Hematopoietic multipotent progenitor cell treated with erythropoietin and hydrocortisone succinate and interleukin-3 and kit ligand, for 6 days (in vitro differentiated cells): ENCODE measurements at places on chromosomes 13 and 19.

- DNase-seq, result no peak
Observed at GRCh38 chr13:29396446-29396845, 199.0 kb downstream of the SLC7A1 start.

DNA sequence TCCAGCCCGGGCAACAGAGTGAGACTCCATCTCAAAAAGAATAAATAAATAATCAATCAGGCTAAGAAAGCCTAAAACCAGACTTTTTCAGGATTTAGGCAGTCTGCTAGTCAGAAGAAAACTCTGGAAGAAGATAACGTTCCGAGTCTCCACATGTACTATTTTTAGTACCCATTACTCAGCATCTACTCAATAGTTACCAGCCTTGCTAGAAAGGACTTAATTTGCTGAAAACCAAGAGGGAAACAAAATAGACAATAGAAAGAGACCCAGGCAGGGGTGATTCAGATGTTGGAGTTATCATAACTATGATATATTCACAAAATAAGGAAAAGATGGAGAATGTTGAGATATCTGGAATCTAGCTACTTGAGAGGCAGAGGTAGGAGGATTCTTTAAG is 3.6 kb upstream of the LIN7B start:
- DNase-seq, result no peak

GRCh38 chr19:30690935-30691818 is 319.0 kb downstream of the ZNF536 start:
- DNase-seq, result no peak

DNA sequence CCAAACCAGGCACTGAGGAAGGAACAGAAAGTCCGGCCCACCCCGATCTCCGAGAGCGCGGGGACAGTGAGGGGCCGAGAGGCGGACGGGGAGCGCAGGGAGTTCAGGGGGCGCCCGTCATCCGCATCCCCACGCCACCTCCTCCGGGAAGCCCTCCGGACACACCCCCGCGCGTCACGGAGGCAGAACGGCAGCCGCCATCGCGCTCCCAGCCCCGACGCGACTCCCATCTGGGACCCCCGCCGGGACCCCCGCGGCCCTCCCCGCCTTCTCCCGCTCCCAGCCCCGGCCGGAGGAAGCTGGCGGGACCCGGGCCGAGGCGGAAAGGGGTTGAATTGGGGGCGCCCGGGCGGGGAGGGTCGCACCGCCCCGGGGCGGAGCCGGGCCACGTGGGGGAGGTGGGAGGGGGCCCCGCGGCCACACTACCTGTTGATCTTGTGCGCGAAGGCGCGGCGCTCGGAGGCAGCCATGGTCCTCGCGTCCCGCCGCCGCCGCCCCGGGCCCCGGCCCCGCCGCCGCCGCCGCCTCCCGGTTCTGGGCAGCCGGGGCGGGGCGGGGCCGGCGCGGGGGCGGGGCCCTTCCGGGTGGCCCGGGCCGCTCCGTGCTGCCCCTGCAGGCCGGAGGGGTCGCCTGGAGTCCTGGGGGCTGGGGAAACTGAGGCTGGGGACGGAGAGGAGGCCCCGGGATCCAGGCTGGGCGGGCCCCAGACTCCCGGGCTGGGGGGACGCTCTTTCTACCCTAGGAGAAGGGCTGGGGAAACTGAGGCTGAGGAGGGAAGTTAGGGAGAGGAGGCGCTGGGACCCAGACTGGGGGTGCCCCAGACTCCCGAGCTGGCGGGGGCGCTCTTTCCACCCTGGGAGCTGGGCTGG is at the start of gene DOCK6:
TSS of gene DOCK6 (minus strand) at position 554 of the 869 bp plus-strand sequence. CDS start at position 470, 84 bp downstream.
- peak; percentile 32 for DNase-seq

GRCh38 chr19:13163609-13164342 is 13.6 kb downstream of the IER2 start:
- DNase-seq, result peak; percentile 79

DNA sequence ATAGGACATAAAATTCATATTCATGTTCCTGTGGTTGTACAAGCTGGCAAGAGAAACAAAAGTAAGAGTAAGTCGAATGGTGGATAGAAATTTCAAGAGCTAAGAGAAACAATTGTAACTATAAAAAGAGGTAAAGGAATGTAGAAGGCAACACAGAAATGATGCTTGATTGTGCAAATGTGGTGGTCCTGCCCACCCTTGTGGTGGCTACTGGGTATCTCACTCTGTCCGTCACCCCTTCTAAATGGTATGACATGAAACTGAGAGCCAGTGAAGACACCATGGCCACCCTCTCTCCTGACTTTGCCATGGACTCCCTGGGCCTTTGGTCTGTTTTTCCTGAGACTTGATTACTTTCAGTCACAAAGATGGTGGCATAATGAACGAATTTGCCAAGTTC is 925.9 kb upstream of the SLITRK6 start:
- no peak for DNase-seq

DNA sequence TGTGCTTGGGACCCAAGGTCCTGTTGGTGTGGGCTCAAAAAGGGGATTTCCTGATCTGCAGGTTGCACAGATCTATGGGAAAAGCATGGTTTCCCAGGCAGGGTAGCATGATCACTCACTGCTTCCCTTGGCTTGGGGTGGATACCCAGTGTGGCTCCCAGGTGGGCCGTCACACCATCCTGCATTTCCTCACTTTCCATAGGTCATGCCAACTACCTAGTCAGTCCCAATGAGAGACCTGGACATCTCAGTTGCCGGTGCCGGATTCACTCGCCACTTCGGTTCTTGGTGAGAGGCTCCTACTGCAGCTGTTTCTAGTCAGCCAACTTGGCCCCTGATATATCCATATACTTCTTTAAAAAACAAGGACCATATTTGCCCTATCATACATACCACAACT is 503.0 kb downstream of the PCDH17 start:
- DNase-seq, result no peak

DNA sequence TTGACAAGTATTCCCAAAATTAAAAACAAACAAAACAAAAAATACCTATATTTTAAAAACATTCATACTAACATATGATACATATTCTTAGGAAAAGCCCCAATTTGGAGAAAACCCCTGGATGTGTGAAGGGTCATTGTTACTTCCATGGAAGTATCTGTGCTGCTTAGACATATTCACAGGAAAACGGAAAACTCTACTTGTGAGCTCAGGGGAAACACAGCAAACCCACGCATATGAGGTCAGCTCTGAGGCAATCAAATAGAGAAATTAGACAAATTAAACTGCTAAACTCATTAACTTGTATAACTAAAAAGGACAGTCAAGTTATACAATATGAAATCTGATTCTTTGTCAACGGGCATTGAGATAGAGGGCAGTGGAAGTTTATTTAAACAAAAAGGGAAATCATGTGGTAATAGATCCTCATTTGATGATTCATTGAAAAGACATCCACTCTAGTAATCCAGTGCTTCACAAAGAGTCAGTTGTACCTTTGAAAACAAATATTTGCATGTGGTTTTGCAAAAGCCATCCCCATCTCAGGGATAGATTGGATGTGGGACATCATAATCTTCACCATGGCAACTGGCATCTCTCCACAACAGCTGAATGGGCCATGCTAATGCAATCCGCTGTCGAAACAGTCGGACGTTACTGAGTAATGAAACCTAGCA is 423.4 kb downstream of the ITGBL1 start:
- DNase-seq, result no peak

- DNase-seq, result no peak
Observed at GRCh38 chr19:45887200-45887710, 1.3 kb upstream of the IRF2BP1 start.
